ENCODE measurements at places on chromosomes 1 and 21.

GRCh38 chr1:240941701-240942370, 329.9 kb upstream of the GREM2 start:
- no peak for DNase-seq

- no peak for DNase-seq
These were observed 23.0 kb downstream of the RGS1 start for GRCh38 chr1:192598589-192598988.

- DNase-seq = no peak
These were observed 5.4 kb downstream of the RERE start for GRCh38 chr1:8812081-8812480.

- DNase-seq = no peak
These were observed 66.0 kb downstream of the PLEKHA6 start for GRCh38 chr1:204293605-204294337.

DNA sequence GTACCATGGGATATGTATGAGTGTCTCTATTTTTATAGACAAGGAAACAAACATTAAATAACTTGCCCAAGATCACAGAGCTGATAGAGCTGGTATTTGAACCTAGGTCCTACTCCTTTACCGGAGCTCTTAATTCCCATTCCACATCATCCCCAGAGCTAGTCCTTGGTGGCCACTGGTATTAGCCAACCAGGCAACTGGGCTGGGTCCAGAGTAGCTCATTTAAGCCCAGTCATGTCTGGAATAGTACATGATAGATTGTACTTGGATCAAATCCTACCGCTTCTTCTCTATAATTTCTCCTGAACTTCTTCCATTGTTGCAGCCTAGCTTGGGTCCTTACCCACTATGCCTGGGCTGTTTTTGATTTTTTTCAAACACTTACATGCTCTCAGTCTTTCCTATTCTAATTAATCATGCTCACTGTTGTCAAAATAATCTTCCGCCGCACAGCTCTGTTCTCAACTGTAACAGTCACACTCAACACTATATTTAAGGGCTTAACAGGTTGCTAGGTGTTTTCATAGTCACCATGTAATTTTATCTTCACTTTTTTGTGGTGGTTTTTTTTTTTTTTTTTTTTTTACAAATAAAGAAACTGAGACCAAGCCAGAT, 80.2 kb downstream of the COLGALT2 start:
- no peak for DNase-seq

GRCh38 chr1:214389734-214390133, 108.8 kb downstream of the SMYD2 start:
- no peak for DNase-seq

DNA sequence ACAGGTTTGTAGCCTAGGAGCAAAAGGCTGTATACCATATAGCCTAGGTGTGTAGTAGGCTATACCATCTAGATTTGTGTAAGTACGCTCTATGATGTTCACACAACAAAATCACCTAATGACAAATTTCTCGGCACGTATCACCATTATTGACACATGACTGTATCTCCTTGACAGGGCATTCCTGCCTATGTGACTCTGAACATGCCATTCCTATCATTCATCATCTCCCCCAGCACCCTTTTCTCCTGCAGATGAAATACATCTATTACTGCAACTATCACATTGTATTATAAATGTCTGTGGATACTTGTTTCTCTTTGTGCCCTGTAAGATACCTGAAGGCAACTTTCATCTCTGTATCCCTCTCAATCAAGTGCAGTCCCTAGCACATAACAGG, 29.9 kb downstream of the TP53BP2 start:
- DNase-seq = no peak

GRCh38 chr1:38962560-38962959, 20.9 kb upstream of the RHBDL2 start:
- no peak for DNase-seq

DNA sequence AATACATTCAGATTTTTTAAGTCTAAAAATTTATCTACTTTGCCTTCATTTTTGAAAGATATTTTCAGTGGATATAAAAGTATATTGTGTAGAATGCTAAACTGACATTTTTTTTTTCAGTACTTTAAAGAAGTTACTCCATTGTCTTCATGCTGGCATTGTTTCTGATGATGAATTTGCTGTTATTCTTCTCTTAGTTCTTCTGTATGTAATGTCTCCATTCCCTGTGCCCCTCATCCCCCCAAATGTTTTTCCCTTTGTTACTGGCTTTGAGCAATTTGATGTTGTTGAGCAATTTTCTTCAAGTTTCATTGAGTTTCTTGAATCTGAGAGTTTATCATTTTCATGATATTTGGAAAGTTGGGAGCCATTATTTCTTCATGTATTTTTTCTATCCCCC, 20.8 kb upstream of the VANGL1 start:
- DNase-seq = no peak

GRCh38 chr1:151255381-151255780, 847 bp downstream of the PSMD4 start:
- no peak for DNase-seq

GRCh38 chr1:15681349-15682292, 2.5 kb upstream of the PLEKHM2 start:
- no peak for DNase-seq

DNA sequence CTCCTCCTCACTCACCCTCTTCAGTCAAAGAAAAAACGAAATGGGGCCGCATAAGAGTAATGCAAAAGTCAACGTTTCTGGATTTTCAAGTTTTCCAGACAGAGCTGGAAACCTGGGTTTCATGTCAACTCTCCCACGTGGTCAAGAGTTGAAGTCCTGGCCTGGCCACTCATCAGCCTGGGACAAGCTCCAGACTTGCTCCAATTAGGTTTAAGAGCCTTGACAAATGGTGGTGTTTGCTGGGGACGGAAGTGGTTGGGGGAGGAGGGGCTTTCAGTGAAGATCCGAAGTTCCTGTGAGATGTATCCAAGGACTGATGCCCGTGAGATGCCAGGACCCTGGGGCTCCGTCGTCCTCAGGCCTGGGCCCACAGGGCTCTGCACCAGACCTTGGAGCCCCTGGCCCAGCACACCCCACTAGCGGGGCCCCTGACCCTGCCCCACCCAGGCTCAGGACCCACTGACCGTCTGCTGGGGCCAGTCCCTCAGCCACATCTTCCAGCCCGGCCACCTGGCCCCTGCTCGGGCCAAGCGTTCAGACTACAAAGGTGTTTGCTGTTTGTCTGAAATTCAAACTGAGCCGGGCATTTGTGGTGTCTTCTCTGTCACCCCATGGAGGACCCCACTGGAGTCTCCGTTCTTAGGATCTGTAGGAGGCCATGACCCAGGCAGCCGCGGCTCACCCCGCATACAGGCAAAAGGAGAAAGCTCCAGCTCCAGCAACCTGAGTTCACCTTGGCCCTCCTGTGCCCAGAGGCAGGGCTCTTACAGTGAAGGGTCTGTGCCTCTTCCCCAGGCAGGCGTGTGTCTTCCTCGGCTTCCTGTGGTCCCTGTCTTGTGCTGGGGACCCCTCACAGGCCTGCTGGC, 53.3 kb downstream of the SIK1 start:
- DNase-seq = no peak

DNA sequence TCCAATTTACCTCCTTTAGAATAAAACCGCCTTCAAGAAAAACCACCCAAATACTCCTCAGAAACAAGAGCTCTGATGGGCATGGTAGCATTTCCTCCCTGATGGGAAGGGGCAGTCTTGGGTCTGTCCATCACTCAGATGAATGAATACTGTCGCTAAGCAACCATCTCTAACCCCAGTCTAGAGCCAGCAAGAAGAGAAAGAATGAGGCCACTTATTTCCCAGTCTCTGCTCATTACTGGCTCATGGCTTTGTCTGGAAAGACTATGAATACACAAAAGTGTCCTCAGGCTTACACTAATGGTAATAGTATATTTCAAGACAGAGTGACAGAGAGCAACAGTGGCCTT, 51.0 kb upstream of the F3 start:
- DNase-seq = no peak

GRCh38 chr1:236853921-236854604, 59.0 kb downstream of the MTR start:
- no peak for DNase-seq
